Skeletal muscle cell (primary cell): ENCODE measurements at places on chromosomes 16 and 17.
A peak's percentile ranks its signal among the peaks of the same experiment; 100 is the strongest.

GRCh38 chr16:56161658-56162057, 29.6 kb upstream of the GNAO1 start:
- DNase-seq = no peak

DNA sequence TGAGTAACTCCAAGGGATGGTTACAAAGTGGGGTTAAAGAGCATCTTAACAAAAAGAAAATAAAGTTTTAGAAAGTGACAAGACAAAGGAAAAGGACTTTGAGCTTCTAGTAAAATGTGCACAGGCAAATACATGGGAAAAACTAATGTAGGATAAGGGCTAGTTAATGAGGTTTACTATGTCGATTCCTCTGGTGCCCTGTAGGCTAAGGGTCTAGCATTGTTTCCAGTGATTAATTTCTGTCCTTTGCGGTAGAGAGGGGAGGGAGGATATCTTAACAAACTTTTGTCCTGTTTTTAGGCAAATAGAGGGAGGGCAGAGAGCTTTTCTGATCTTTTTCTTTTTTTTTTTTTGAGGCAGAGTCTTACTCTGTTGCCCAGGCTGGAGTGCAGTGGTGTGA, 96.6 kb upstream of the SIAH1 start:
- no peak for DNase-seq

DNA sequence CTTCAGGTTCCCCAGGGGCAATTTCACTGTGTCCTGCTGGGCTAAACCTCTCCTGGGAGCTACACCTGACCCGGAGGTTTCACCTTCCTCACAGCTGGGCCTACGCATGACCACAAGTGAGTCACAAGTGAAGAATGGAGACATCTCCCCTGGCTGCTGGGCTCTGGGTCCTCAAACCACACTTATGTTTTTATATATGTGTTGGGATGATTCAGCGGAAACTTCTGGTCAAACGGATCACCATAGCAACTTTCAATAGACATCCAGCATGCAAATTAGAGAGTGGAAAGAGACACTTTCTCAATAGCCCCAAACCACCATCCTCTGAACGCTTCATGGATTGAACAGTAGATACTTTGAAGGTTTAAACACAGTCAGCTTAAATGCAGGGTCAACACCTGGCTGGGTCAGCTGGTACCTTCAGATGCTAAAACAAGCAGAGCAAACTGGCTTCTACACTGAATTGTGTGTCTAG, 28.0 kb upstream of the MAF start:
- DNase-seq = peak; percentile 25

DNA sequence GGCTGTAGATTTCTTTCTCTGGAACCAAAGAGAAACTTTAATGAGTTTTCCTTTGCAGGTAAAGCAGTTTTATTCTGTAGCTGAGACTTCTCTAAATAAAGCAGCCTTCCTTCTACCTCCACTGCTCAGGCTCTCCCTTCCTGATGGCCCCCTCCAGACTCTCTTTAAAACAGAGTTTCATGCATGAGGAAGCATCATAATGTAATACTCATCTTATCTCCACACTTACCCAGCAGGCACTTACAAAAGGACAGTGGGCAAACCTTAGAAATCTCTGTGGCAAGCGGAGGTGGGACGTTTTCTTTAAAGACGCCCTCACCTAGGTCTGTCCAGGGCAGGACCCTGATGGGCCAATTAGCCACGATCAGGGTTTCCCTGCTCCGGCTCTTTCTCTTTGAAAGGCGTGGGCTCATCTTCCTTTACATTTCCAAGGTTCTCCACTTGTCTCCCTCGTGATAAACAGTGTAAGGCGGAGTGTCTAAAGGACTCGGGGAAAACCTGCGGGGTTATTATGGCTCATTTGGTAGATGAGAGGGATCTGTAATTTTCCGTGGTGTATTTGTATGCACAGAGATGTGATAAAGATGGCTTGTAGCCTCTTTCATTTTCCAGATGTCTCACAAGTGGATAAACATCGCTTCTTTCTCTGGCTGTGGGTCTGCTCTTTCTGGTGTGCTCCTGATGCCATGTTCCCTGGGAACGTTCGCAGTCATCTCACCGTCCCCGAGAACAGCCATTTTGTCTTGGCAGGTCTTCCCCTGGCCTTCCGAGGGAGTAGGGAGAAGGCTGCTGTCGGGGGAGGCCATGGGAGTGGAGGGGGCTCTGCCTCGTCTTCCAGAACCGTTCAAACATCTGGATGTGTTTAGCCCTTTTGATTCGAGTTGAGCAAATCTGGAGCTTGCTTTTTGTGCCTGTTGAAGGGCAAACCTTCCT, 239.0 kb downstream of the CCDC182 start:
- DNase-seq = no peak

GRCh38 chr16:68425498-68426346, 22.6 kb downstream of the SMPD3 start:
- DNase-seq = no peak

- DNase-seq = no peak
Measured at GRCh38 chr17:81537343-81537855, 9.2 kb downstream of the FSCN2 start.

DNA sequence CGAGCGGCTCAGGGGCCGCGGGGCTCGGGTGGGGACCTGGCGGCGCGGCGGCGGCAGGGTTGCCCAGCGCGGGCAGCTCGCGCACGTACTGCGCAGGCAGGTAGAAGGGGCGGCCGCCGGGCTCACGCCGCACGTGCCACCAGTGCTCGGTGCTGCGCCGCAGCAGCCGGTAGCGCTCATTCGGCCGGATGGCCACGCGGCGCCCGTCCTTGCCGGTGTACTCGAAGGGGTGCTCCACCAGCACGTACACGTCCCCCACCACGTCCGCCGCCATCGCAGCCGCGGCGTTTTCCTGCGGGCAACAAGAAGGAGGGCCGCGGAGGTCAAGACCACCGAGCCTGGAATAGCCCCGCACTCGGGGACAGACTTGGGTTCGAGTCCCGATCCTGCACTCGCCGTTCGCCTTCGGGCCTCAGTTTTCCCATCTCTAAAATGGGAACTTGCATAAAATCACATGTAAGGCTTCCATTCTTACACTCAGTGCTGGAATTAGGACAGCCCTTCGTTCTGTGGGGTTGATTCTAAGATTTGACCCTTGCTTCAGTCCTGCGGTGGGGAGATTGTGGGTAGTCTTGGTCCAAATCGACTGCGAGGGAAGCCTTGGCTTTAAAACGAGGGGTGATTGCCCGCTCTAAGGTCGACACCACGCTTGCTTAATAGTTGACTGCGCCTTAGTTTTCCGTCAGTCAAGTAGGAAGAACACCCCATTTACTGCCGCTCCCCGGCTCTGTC, 2.5 kb downstream of the ARHGAP27 start:
- no peak for DNase-seq

GRCh38 chr17:29977836-29978235, 36.4 kb downstream of the EFCAB5 start:
- peak; percentile 31 for DNase-seq

DNA sequence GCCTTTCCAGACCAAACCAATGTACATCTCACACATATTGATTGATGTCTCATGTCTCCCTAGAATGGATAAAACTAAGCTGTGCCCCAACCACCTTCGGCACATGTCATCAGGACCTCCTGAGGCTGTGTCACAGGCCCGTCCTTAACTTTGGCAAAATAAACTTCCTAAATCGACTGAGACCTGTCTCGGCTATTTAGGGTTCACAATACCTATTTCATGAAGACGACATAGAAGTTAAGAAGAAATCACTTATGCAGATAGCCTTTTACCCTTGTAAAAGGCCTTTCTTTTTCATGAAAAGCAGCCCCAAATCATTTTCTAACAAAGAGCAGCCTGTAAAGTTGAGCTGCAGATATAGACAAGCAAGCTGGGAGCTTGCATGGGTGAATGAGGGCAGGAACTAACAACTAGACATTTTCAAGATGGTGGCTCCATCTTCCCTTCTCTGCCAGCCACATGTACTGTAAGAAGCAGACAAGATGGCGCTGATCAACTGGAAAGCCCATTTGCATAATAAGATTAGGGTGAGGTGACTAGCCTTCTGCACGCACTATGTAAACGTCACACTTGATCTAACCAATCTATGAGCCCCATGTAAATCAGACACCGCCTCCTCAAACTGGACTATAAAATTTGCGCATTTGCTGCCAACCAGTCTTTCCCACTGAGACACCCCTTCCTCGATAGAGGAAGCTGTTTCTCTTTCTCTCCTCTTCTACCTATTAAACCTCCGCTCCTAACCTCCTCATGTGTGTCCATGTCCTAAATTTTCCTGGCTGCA, 4.7 kb upstream of the KDM8 start:
- no peak for DNase-seq

GRCh38 chr17:4539576-4540223, 15.5 kb downstream of the MYBBP1A start:
- DNase-seq = no peak

GRCh38 chr16:74623214-74623838, 16.4 kb upstream of the GLG1 start:
- no peak for DNase-seq

- no peak for DNase-seq
Measured at GRCh38 chr17:62876673-62877405, 68.7 kb upstream of the MARCHF10 start.

DNA sequence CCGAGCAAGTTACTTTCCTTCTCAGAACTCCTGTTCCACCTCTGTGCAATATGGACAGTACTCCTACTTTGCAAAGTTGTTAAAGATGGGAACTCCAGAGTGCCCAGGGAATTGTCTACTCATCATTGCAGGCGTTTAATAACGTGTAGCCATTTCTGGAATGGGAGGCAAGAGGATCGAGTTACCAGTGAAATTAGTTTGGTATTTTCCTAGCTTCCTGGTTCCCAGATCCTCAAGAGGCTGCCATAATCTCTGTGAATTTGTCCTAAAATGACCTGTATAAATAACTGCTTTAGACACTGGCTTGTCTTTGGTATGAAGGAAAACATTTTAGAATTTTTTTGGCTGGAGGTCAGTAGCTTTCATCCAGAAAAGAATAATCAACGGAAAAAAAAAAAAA, 27.7 kb downstream of the WWOX start:
- peak; percentile 24 for DNase-seq

DNA sequence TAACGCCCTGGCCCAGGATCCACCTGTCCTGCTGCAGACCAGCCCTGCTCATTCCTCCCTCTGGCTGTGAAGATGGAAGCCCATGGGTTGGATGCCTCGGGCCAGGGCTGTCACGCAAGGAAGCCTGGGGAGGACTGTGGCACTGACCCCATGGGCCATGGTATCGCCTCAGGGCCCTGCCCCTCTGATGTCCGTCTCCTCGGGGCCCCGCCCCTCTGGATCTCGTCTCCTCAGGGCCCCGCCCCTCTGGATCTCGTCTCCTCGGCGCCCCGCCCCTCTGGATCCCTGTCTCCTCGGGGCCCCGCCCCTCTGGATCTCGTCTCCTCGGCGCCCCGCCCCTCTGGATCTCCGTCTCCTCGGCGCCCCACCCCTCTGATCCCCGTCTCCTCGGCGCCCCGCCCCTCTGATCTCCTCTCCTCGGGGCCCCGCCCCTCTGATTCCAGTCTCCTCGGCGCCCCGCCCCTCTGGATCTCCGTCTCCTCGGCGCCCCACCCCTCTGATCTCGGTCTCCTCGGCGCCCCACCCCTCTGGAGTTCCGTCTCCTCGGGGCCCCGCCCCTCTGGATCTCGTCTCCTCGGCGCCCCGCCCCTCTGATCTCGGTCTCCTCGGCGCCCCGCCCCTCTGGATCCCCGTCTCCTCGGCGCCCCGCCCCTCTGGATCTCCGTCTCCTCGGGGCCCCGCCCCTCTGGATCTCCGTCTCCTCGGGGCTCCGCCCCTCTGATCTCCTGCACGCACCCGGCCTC, 24.0 kb downstream of the METRNL start:
- DNase-seq = peak; percentile 19

GRCh38 chr17:42049834-42050392, 488 bp downstream of the C17orf113 start:
- DNase-seq = no peak

DNA sequence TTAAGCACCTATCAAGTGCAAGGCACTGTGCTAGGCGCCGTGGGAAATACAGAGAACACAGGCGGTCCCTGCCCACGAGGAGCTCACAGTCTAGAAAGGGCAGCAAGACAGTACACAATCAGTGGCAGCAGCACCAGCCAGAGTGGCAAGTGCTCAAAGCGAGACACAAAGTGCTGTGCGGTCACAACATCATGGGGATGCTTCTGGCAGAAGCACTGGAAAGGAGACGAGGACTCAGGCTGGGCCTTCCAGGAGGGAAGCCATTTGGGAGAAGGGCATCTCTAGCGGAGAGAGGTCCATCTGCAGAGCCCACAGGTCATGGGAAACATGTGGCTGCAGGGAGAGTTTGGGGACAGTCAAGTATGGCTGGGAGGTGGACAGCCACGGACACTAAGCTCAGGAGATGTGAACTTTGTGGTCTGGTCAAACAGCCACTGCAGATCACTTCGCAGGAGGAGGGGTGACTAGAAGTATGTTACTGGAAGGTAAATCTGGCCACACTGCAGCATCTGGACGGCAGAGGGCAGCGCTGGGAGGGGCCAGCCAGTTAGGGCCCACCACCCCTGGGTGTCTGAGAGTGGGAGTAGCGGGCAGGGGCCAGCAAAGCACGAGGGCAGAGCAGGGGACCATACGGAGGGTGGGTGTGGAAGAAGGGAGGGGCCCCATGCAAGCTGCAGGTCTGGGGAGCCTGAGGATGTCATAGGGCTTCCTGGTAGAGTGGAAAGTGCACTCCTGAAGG, 71.1 kb downstream of the N4BP1 start:
- no peak for DNase-seq

DNA sequence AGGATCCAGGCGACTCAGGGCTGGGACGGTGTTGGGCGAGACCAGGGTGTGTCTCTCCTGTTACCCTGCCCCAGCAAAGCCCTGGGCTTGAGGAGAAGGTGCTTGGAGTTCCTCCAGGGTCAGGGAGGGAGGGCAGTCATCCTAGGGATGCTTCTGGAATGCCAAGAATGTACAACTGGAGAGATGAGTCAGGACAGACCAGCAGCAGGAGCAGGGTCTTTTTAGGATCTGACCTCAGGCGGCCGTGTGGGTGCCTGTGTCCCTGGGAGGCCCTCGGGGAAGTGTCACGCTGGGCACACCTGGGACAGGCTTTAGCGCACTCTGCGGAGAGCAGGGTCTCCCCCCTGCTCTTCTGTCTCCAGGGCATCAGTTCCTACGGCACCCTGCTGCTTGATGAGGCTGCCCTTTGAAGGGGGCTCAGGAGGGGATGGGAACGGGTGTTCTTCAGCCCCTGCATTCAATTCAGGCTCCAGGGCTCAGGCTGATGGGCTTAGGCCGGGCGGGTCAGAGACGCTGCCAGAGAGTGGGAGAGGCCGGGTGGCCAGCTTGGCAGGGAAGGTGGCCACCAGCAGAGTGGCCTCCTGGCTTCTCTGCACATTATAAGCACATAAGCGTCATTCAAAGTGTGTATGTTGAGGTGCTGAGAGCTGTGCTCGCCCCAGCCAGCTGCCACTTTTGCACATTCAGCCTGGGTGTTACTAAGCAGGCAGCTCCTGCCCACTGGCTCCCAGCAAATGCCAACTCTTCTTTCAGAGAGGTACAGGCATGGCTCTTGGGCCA, 8.4 kb upstream of the MTSS2 start:
- no peak for DNase-seq

DNA sequence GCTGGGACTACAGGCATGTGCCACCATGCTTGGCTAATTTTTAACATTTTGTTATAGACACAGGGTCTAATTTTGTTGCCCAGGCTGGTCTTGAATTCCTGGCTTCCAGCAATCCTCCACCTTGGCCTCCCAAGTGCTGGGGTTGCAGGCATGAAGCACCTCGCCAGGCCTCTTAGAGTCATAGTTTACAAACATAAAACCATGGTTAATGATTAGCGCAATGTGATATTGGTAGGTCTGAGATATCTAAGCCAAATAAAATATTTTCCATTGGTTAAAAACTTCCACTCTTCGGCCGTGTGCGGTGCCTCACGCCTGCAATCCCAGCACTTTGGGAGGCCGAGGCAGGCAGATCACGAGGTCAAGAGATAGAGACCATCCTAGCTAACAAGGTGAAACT, 16.6 kb downstream of the TXNDC11 start:
- DNase-seq = no peak
